Trophoblast cell (in vitro differentiated cells and primary cell): ENCODE measurements at places on chromosomes 4 and X.
A peak's percentile ranks its signal among the peaks of the same experiment; 100 is the strongest.

- DNase-seq: no peak
Measured at GRCh38 chr4:86307432-86307831, 52.4 kb downstream of the MAPK10 start.

DNA sequence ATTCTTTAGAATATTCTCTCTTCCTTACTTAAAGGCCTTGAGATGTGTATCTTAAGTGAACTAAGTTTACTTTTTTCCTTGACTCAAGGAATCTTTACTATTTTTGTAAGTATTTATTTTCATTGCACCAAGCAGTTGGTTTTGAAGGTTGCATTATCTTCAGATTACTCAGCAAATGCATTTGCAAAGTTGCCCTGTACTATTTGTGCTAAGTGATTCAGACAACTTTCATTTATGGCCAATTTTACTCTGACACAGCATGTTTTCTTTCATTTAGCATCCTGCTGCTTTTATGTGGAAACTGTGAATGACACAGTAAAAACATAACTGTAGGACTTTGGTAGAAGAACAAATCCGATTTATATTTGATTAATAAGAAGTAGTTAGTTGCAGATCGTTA is 191.0 kb downstream of the CCSER1 start:
- DNase-seq: peak; percentile 36

- DNase-seq: peak; percentile 63
Measured at GRCh38 chrX:132165651-132166050, 37.8 kb upstream of the FRMD7 start.

DNA sequence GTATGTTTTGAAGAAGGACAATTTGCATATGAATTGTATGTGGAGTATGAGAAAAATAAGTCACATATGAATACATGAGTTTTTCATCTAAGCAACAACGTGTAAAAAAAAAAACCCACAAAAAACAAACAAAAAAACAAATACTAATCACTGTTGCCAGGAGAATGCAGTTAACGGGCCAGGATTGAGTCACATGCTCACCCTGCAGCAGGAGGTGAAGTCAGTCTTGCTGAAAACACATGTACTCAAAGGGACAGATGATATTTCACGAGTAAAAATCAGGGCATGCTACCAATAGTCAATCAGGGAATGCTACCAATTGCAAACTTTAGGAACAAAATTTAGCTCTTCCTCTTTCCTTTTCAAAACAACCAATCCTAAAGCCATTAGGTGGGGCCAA is 10.4 kb upstream of the DCLK2 start:
- DNase-seq: no peak

DNA sequence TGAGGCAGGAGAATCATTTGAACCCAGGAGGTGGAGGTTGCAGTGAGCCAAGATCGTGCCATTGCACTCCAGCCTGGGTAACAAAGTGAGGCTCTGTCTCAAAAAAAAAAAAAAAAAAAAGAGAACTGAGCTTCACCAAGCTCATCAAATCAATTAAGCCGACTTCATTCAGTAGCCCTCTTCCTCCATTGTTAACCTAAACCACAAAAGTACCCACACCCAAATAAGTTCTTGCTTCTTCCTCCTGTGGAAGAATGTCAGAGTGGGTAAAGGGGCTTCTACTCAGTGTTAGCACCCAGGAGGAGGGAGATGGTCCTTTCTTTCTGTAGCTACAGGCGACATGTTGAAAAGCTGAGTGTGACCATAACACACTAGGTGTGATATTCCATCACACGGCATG is 58.6 kb upstream of the CHRNA9 start:
- no peak for DNase-seq
